ENCODE measurements at places on chromosomes 5 and 9.

DNA sequence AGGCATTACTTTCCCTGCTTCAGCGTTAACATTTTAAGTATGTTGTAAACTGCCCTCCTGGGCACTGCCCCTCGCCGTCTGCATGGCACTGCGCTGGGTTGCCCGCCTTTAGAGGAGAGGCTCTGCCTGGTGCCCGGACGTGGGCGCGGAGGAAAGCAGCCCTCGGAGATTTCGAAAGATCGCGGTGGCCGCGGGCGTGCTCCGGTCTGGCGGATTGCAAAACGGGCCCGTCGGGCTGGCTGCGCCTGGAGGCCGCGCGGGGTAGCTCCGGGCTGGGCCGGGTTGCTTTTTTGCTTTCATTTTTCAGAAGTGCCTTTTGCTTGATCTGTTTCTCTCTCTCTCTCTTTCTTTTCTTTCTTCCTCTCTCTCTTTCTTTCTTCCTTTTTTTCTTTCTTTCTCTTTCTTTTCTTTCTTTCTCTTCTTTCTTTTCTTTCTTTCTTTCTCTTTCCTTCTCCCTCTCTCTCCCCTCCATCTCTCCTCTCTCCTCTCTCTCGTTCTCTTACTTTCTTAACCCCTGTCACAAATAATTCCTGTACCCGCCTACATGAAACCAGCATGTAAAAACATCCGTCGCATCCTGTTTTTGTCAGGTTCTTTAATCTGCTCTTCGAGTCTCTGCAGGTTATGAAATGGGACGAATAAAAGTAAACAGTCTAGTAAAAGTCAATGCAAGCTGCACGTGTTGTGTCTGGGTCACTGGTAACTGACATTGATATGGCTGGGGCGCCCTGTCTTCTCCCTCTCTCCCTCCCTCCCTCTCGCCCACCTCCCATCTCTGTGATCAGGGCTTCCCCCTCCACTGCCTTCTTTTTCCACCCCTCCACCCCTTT, 1.7 kb downstream of the FST start:
- DNase-seq = peak; percentile 19

- DNase-seq = no peak
These were observed 10.3 kb downstream of the GBGT1 start for GRCh38 chr9:133153227-133154096.

DNA sequence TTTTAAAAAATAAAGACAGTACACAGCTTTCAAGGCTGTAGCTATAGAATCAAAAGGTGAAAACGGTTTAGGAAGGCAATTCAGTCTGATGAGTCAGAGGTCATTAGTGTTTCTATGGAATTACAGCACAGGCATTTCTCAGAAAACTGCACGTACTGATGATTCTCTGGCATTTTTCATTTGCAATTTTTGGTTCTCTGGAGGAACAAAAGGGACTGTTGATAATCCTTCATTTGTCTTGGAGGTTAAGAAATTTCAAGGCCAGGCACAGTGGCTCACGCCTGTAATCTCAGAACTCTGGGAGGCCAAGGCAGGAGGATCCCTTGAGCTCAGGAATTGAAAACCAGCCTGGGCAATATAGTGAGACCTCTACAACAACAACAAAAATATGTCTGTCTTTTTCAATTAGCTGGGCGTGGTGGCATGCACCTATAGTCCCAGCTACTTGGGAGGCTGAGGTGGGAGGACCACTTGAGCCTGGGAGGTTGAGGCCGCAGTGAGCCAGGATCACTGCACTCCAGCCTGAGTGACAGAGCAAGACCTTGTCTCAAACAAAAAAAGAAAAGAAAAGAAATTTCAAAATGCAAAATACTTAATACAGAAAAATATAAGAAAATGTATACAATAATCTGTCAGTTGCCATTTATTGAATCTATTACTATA, 27.3 kb downstream of the NR6A1 start:
- DNase-seq = no peak

DNA sequence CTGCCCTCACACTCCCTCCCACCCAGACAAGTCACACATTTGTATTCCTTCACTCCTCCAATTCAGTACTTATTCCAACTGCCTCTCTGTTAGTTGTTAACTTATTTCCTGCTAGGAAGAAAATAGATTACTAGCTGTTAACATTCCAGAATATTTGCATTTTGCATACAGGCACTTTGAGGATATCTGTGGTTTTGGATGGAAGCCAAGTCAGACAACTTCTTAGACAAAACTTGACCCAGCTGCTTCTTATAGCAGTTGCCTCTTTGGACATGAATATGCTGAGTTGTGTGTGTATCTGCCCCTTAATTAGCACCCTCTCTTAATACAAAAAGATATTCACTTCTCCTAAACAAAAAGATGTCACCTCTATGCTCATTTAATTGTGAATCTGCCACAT, 1280.6 kb upstream of the ACO1 start:
- no peak for DNase-seq

- no peak for DNase-seq
These were observed 169.3 kb downstream of the PAX5 start for GRCh38 chr9:36864491-36865410.

DNA sequence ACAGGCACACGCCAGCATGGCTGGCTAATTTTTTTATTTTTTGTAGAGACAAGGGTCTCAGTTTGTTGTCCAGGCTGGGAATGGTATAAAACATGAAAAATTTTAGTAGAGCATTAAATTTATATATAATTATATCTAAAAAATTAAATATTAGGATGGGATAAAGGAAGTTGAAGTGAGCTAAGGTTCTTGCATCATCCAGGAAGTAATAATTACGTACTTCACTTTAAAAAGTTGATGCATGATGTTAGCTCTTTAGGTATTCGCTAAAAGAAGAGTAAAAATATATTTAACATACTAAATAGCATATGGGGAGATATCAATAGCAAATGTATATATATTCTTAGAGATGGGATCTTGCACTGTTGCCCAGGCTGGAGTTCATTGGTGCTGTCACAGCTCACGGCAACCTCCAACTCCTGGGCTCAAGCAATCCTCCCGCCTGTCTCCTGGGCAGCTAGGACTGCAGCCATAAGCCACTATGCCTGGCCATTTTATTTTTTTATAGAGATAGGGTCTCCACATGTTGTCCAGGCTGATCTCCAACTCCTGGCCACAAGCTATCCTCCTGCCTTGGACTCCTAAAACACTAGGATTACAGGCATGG, 12.3 kb downstream of the DCAF10 start:
- DNase-seq = no peak

- no peak for DNase-seq
These were observed 25.1 kb upstream of the TRIM14 start for GRCh38 chr9:98144076-98144475.

- no peak for DNase-seq
These were observed 39.2 kb upstream of the RARS1 start for GRCh38 chr5:168446983-168447619.

DNA sequence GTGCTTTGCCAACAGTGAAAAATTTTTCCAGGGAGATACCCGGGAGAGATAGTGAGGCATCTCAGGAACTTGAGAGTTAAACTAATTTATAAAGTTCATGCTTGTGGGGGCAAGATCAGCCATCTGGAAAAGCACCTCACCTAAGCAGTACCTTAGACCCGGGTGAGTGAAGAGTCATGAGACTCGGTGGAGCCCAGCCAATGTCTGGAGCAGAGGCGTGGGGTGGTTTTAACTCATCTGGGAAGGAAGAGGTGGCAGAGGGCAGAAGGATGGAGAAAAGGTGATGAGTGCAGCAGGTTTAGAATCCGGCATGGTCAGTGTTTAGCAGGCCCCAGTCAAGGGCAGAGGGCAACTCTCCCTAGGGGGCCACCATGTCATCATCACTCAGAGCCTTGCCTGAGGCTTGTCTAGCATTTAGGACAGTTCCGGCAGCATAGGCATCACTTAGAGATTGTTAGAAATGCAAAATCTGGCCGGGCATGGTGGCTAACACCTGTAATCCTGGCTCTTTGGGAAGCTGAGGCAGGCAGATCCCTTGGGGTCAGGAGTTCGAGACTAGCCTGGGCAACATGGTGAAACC, 4.3 kb upstream of the RNF183 start:
- no peak for DNase-seq

- DNase-seq = no peak
These were observed 7.8 kb downstream of the EXOSC2 start for GRCh38 chr9:130701059-130702022.

- DNase-seq = no peak
These were observed 98.0 kb downstream of the RASGRF2 start for GRCh38 chr5:81058121-81058520.

DNA sequence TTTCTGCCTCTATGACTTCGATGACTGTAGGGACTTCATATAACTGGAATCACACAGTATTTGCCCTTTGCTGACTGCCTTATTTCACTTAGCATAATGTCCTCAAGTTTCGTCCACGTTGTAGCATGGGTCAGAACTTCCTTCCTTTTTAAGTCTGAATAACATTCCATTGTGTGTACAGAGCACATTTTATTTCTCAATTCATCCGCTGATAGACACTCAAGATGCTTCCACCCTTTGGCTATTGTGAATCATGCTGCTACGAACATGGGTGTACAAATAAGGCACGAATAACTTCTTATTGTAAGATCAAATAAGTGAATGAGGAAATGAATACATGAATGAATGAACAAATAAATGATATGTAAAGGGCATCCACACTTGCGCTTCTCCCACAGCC, 13.0 kb downstream of the BARX1 start:
- no peak for DNase-seq
